GM13977 (cell line): ENCODE measurements at places on chromosomes 5 and 9.
A peak's percentile ranks its signal among the peaks of the same experiment; 100 is the strongest.

GRCh38 chr5:84821924-84822323 lies 437.2 kb upstream of the EDIL3 start:
- no peak for DNase-seq

- DNase-seq: no peak
These were observed 18.7 kb downstream of the XRCC4 start for GRCh38 chr5:83095957-83096539.

- no peak for DNase-seq
These were observed 51.2 kb upstream of the DAP start for GRCh38 chr5:10812218-10812617.

- no peak for DNase-seq
These were observed 104.3 kb upstream of the SIMC1 start for GRCh38 chr5:176133877-176134276.

GRCh38 chr9:79489261-79490000 lies 82.3 kb upstream of the TLE4 start:
- DNase-seq: no peak

GRCh38 chr9:19232823-19233194 lies 2.3 kb downstream of the DENND4C start:
- DNase-seq: peak; percentile 58
